HS-27A (cell line): ENCODE measurements at places on chromosomes 11 and 22.

DNA sequence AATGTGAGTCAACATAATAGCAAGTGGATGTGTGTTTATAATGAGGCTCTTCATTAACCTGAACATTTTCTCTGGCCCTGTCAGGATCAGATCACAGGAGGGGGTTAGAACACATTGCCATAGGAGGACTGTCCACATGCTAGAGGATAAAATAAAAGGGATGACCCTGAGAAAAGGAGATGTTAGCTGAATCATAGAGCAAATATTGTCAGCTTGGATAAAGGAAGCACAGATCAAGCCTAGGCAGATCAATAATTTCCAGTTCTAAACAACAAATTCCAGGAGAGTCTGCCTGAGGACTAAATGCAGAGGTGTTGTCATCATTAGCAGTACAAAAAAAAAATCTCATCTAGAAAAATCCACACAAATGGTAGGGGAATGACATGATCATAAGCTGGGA is 337.9 kb downstream of the LRRC4C start:
- no peak for DNase-seq

- DNase-seq, result no peak
These were observed 6.2 kb downstream of the TBX1 start for GRCh38 chr22:19766511-19767426.

DNA sequence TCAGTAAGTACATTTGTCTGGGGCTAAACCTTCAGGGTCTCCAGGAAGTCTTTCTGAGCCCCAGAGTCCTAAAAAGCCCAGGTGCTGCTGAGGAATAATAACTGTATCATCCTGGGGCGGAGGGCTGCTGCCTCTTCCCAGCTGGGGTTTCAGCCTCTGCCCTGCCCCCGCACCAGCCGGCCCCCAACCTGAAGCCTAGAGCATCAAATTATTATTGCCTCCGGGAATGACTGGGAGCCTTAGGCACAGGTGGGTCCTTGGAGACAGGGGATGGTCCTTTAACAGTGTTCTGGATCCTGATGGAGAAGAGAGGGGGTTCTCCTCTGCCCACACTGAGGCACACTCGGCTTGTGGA is 64.4 kb downstream of the BCR start:
- DNase-seq, result no peak

DNA sequence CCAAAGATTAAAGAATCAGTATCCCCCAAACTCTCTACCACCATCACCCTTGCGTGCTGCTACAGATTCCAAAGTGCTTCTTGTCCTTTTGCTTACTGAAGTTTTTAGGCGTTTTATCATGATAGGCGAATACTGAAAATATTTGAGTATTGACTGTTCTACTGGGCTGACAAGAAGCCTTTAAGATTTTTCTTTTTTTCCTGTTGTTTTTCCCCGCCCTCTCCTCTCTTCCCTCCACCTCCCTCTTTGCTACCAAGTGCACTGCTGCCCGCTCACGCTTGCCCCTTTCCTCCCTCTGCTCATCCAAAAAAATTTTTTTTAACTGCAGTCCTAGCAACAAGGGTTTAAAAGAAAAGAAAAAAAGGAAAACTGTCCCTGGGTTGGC is 679 bp downstream of the SPCS2 start:
- no peak for DNase-seq

DNA sequence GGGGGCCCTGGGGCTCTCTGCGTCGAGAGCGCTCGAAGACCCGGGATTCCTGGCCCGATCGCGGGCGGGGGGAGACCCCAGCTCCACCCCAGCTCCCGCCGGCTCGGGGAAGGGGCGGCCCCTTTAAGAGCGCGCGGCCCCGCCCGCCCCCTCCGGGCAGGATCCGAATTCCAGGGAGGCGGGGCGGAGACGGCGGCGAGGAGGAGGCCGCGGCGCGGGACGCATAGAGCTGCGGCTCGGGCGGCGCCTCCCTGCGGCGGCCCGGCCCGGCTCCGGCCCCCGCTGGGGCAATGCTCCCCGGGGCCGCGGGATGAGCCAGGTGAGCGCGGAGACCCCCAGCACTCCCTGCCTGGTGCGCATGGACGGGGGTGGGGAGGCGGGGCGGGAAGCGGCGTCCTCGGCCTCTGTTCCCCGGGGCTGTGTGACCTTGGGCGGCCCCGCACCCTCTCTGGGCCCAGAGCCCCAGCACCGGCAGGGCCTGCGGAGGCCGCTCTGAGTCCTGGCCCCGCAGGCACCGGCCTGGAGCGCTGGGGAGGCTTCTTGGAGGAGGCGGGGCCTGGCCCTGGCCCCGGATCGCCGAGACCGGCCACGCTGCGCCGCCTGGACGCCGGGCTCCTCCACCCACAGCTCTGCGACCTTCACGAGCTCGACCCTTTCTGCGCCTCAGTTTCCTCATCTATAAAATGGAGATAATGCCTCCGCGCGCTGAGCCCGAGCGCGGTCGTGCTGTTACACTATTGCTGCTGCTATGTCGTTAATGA is 565 bp downstream of the GAS2L1 start:
- no peak for DNase-seq

DNA sequence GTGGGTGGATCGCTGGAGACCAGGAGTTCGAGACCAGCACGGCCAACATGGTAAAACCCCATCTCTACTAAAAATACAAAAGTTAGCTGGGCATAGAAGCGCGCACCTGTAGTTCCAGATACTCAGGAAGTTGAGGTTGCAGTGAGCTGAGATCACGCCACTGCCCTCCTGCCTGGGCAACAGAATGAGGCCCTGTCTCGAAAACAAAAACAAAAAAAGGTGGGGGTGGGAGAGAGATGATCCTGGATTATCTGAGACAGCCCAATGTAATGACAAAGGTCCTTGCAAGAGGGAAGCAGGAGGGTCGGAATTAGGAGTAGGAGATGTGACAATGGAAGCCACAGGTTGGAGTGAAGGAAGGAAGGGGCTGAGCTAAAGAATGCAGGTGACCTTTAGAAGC is 87.6 kb upstream of the APOA1 start:
- DNase-seq, result no peak

GRCh38 chr11:99522467-99523173 is 501.9 kb downstream of the CNTN5 start:
- peak; percentile 38 for DNase-seq

- no peak for DNase-seq
These were observed 4.1 kb downstream of the KRTAP5-3 start for GRCh38 chr11:1604181-1604580.

DNA sequence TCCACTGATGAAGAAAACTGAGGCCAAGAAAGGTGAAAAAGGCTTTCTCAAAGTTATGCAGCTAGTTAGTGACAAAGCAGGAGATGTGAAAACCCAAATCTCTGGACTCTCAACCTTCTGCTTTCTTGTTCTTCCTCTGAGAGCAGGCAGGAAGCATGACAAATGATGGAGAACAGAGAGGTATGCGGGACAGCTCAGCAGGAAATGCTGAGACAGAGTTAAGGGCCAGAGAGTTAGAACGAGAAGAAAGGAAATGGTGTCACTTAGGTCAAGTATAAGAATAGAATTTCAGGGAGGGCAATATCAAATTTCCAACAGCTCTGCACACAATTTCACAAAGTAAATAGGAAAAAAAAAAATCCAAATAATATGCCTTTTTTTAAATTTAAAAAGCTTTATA is 67.6 kb upstream of the ARHGAP42 start:
- no peak for DNase-seq

GRCh38 chr11:18700375-18700774 is 1.8 kb downstream of the TMEM86A start:
- DNase-seq, result no peak
